ENCODE measurements at places on chromosomes 6 and 20.

DNA sequence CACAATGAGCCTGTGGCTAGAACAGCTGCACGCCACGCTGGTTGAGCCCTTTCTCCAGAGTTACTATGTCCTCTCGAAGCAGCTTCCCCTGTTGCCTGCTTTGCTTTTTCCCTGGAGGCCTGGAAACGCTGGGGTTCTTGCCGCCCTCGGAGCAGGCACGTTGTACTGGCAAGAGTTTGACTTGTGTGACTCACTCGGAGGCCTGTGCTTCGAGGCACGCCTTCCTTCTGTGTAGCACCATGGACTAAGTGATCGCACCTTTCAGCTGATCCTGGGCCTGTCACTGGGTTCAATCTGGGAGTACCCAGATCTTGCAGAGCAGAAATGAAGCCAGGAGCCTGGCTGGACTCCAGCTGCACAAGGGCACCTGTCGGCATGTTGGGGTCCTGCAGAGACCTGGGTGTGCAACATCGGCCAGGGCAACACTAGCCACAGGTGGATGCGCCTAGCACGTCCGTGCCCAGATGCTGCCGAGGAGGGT, 5.2 kb downstream of the INSM1 start:
- no peak for DNase-seq

DNA sequence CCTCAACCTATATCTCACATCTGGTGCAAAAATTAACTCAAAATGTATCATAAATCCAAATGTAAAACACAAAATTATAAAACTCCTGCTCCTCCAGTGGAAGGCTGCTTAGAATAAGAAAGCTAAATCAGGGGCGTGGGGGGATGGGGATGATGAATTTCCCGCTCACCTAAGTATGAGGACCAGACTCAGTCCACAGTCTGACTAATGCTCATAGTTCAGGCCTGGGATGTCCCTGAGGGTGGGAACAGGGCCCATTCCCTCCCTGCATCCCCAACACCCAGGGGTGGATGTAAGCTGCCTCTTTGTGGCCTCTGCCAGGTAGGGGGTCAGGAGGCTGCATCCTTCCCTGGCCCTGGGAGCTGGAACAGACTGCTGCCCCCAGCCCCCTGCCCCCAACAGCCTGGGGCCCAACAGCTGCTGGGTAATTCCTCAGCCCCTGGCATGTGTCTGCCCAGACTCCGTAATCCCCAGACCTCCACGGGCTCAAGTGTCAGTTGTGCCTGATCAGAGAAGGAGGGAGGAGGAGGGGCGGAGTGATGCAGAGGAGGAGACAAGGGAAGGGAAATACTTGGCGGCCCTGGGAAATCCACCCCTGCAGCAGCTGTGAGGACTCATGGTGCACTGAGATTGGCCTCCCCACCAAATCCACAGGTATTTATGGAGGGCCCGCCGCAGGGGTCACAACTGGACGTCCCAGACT, 224.5 kb downstream of the PREX1 start:
- no peak for DNase-seq

- DNase-seq = no peak
These were observed 37.0 kb upstream of the MCUR1 start for GRCh38 chr6:13851330-13851729.

GRCh38 chr6:21109391-21110178, 484.0 kb upstream of the SOX4 start:
- DNase-seq = no peak

GRCh38 chr6:42637681-42638080, 73.9 kb downstream of the UBR2 start:
- DNase-seq = no peak

- DNase-seq = no peak
These were observed 6.5 kb upstream of the DEFB112 start for GRCh38 chr6:50056242-50056641.

GRCh38 chr6:46719099-46719498, 16.1 kb downstream of the PLA2G7 start:
- no peak for DNase-seq

- DNase-seq = no peak
These were observed 5.2 kb downstream of the DNAH8 start for GRCh38 chr6:38720295-38720694.

GRCh38 chr6:132333639-132334520, 67.4 kb downstream of the MOXD1 start:
- DNase-seq = no peak

DNA sequence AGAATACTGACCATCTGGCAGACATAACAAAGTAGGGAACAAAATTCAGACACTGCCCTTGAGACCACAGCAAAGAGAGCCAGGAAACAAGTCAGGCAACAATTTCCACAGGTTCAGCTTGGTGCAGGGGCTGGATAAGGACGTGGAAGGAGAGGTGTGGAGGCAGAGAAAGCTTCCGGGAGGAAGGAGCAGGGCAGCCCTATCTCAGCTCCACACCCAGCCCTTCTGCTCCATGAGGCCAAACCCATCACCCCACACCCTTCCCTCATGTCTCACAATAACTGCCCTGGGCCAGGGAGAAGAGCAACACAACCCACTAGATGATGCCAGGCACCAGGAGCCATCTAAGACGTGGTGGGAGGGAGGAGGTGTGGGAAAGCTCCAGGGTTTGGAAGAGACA, 5.8 kb downstream of the SNHG17 start:
- no peak for DNase-seq

DNA sequence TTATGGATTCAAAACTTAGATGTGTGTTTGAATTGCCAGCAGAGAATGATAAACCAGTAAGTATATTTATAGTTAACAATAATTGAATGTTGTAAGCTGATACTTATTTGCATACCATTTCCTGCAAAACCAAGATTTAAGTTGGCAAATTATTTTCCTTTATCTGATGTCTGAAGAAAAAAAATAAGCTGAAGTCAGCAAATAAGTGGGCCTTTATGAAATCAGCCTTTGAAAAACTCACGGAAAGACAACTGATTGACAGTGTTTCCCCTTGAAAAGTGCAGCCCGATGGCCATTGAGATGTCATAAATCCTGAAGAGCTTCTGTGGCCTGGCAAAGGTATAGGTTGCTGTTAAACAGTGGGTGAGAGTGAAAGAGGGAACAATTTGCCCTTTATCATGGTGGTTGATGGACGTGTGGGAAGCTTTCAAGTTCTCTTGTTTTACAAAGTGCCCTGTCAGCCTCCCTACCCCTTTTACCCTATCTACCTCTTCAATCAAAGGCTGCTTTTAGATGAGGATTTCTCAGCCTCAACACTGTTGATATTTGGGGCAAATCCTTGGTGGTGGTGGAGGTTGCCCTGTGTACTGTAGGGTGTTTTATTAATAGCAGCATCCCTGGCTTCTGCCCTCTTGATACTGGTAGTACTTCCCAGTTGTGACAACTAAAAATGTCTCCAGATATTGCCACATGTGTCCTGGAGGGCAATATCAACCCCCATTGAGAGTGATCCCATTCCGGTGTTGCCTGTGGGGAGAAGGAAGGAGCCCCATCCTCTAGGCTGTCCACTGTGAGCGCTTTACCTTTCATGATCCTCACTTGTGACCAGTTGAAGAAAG, 50.2 kb downstream of the VAPB start:
- no peak for DNase-seq

DNA sequence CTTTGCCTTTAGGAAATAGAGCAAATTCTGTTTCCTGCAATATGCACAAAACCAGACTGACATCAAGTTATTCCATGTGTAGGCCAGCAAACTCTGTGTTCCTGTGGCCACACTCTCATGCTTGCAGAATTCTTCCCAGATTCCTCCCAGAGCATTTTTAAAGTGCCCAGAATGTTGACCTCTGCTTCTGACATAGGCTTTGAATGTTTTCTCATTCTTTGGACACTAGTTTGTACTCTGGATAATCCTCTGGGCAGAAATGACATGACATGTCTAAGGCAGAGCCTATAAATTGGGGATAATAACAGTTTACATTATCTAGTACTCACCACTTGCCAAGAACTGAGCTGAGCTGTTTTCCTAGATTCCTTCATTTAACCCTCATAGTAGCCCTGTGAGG, 9.2 kb upstream of the EFHC1 start:
- no peak for DNase-seq

- no peak for DNase-seq
These were observed 51.9 kb upstream of the NFATC2 start for GRCh38 chr20:51594236-51595057.

- no peak for DNase-seq
These were observed 171.6 kb upstream of the SMLR1 start for GRCh38 chr6:130655586-130655985.

DNA sequence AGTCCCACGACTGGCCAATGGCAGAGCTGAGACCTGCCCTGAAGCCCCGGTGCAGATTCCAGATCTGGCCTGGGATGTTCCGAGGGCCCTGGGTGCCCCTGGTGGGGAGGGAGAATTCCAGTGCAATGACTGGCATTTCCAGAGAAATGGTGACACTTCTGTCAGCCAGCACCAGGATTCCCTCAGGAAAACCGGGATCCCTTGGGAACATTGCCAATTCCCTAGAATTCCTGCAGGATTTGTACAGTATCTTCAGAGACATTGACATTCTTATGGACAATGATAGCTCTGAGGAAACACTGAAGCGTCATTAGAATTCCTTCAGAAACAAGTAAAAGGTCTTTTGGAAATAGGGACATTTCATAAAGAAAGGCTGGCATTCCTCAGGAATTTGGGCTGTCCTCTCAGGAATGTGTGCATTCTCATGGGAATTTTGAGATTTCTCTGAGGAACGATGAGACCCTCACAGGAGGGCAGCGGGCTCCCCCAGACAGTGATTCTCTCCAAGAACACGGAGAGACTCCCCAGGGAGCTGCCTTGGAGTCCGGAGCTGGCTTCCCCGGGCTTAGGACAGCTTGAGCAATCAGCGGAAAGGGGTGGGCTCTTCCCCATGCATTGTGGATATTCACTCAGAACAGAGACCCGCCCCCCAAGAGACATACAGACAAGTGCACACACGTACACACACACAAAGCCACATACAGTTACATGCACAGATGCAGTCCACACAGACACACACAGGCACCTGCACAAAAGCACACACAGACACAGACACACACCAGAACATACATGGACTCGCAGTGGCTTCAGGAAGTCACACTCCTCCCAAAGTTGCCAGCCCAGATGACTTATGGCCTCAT, 35.2 kb upstream of the BPIFA2 start:
- DNase-seq = no peak

DNA sequence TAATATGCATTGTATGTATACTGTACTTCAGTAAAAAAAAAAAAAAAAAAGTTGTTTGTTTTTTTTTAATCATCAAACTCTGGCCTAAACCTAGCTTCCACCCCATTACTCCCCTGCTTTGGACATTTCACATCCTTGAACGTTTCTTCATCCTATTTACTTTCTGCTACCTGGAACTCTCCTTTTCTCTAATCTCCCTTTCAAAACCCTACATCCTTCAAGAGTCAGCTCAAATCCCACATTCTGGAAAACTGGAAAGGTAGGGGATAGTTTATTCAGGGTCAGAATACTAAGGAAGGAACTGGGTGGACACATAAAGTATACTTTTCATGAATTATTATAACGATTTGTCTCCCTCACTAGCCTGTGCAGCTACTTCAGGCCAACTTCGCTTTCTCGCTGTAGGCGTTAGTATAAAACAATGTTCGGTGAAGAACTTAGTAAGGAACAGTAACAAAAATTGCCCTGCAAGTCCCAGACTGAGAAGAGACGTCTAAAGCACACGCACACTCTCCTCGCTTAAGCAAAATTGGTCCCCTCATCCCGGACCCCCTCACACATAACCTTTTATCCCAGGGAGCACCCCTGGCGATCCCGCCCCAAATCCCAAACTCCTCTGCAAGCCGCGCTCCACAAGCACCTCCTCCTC, 775 bp downstream of the PIGU start:
- DNase-seq = no peak

Data from frontal cortex (tissue), 4 donors.